Activated CD8-positive, alpha-beta memory T cell treated with anti-CD3 and anti-CD28 coated beads, Interleukin-2, amount 10 ng/mL, durations not matched to agents 7 days and 5 days (primary cell): ENCODE measurements at places on chromosomes 2 and 18. TPM values are rescaled to one million over a fixed set of nuclear protein-coding genes. Genes with fewer than 3 reads are reported as not detected.

Gene MEP1B
- 0.20 TPM for total RNA-seq

DNA sequence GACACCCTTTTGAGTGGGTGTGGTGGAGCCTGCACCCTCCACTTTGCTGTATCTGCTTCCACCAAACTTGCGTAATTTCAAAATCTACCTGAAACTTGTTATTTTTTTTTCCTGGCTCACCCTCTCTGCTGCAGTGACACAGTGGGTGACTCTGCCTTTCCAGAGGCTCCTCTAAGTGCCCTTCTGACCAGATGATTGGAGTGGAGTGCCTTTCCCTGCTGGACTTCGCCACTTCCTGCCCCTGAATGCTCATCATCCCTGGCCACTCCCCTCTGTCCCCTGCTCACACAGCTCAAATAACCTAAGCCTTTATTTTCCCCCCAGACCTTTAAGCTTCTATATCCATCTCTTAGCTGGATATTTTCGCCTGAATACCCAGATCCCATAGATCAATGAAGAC lies 777.5 kb upstream of the ID2 start:
- no peak for DNase-seq
- no peak overlapping the region for H3K27ac ChIP-seq
- H3K27me3 ChIP-seq = no peaks in the 10 kb centered on the region
- no peak overlapping the region for H3K4me3 ChIP-seq

Gene LBX2
- 2.4 TPM for total RNA-seq

Gene CLEC4F
- total RNA-seq = not detected

Gene DNER
- not detected for total RNA-seq

GRCh38 chr18:4636967-4637366 lies 181.9 kb upstream of the DLGAP1 start:
- H3K4me1 ChIP-seq = no peaks in the 10 kb centered on the region
- DNase-seq = no peak
- H3K4me3 ChIP-seq = no peak overlapping the region
- H3K27ac ChIP-seq = no peak overlapping the region
- no peaks in the 10 kb centered on the region for H3K36me3 ChIP-seq
- no peaks in the 10 kb centered on the region for H3K27me3 ChIP-seq

Gene PLCD4
- 0.30 TPM for total RNA-seq

DNA sequence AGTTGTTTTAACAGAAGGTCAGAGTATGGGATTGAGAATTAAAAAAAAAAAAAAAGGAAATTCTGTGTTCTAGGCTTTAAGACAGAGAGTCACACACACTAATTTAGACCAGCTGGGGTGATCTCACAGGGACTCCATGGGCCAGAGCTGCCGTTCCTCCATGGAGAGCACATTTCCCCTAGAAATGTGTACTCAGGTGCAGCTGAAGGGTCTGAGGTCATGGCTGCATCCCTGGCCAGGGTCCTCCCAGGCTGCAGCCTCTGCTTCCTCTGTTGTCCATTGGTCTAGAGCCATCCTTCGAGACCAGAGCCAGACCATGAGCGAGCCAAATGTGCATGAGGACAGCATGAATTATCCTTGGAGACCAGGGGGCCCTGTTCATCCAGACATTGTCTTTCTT lies 190.1 kb upstream of the TNP1 start:
- no peak overlapping the region for H3K4me3 ChIP-seq
- no peak for DNase-seq
- H3K36me3 ChIP-seq = no peaks in the 10 kb centered on the region
- H3K4me1 ChIP-seq = no peaks in the 10 kb centered on the region
- peaks cover 6% of the 10 kb centered on the region for H3K27me3 ChIP-seq
- H3K27ac ChIP-seq = no peak overlapping the region

Gene MAPRE3
- total RNA-seq = 1.3 TPM

- DNase-seq = no peak
- H3K27ac ChIP-seq = no peak overlapping the region
- no peaks in the 10 kb centered on the region for H3K4me1 ChIP-seq
- H3K36me3 ChIP-seq = no peaks in the 10 kb centered on the region
Measured at GRCh38 chr18:33375829-33376228, 64.7 kb downstream of the CCDC178 start.

DNA sequence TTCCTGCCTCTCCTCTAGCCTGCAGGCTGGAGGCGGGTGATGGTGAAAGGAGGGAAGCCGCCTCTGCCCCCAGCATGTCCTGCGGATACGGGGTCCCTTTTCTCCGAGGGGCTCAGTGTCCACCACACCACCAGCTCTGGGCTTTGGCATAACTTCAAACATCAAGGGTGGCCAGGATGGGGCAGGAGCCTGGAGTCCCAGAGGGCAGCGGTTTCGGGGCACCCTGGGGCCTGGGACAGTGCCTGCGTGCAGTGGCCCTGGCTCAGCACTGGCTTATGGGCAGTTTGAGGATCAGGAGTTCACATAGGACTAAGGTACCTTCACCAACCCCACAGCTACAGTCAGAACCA lies 85.5 kb upstream of the GPC1 start:
- no peaks in the 10 kb centered on the region for H3K36me3 ChIP-seq
- H3K27me3 ChIP-seq = peaks cover 4% of the 10 kb centered on the region

DNA sequence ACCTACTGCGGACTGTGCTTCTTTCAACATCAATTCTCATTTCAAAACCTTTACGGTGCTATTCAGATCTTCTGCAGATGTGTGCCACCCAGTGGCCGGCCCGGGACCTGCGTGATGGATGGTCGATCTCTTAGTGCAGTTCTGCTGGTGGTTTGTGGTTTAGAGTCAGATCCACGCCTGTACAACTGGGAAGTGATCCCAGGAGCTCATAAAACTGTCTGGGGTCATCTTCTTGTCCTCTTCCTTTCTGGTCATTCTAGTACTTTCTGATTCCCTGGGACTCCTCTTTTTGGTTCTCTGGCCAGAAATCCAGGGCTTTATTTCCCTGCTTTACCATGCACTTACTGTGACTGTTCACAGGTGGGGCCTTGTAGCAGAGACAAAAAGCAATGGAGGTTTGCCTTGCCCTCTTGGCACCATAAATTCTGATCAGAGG lies 15.8 kb upstream of the SELENOI start:
- no peak overlapping the region for H3K4me3 ChIP-seq
- H3K36me3 ChIP-seq = no peaks in the 10 kb centered on the region
- H3K4me1 ChIP-seq = peaks cover 38% of the 10 kb centered on the region
- peak; percentile 92 for DNase-seq
- no peaks in the 10 kb centered on the region for H3K27me3 ChIP-seq

Gene TUBB8B
- total RNA-seq = not detected

Gene HEATR5B
- total RNA-seq = 14.8 TPM

DNA sequence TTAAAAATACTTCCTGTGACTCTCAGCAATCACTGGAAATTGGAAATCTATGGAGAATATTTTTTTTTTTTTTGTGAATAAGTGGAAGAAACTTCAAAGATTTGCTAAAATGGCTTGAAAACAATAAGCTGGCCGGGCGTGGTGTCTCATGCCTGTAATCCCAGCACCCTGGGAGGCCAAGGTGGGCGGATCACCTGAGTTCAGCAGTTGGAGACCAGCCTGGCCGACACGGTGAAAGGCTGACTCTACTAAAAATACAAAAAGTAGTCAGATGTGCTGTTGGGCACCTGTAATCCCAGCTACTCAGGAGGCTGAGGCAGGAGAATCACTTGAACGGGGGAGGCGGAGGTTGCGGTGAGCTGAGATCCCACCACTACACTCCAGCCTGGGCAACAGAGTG lies 155.5 kb upstream of the CAVIN2 start:
- no peaks in the 10 kb centered on the region for H3K36me3 ChIP-seq
- H3K27ac ChIP-seq = no peak overlapping the region
- H3K27me3 ChIP-seq = peaks cover 12% of the 10 kb centered on the region
- no peak for DNase-seq
- H3K4me3 ChIP-seq = no peak overlapping the region
- H3K4me1 ChIP-seq = no peaks in the 10 kb centered on the region

Gene USP37
- 37.6 TPM for total RNA-seq

GRCh38 chr2:181142514-181142913 lies 162.1 kb downstream of the UBE2E3 start:
- DNase-seq = no peak
- no peaks in the 10 kb centered on the region for H3K27me3 ChIP-seq
- H3K4me1 ChIP-seq = peaks cover 82% of the 10 kb centered on the region
- H3K36me3 ChIP-seq = peaks cover 23% of the 10 kb centered on the region
- H3K4me3 ChIP-seq = peak overlapping the region; percentile 70

- no peaks in the 10 kb centered on the region for H3K27me3 ChIP-seq
Measured at GRCh38 chr2:117330641-117331040, 483.9 kb upstream of the DDX18 start.

GRCh38 chr18:44258576-44258975 lies 422.1 kb upstream of the SETBP1 start:
- H3K4me1 ChIP-seq = no peaks in the 10 kb centered on the region
- no peak overlapping the region for H3K27ac ChIP-seq
- DNase-seq = no peak
- H3K27me3 ChIP-seq = no peaks in the 10 kb centered on the region
- H3K4me3 ChIP-seq = no peak overlapping the region

DNA sequence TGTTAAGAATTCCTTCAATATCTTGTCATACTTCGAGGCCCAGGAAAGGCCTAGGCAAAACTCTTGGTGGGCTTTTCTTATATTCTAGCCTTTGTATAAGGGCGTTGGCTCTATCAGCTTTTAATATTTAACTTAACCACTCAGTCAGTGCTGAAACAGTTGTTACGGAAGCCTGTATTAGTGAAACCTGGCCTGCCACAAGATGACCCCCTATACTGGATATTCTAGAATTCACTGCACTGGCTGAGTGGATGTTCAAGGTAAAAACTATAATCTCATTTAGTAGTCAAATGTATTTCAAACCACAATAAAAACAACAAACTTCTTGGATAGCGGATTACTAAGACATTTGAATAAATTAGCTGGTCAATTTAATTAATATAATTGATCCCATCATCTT lies 91.7 kb upstream of the HNMT start:
- no peak overlapping the region for H3K4me3 ChIP-seq
- H3K27me3 ChIP-seq = peaks cover 12% of the 10 kb centered on the region
- no peak overlapping the region for H3K27ac ChIP-seq
- no peaks in the 10 kb centered on the region for H3K4me1 ChIP-seq
- H3K36me3 ChIP-seq = no peaks in the 10 kb centered on the region
- DNase-seq = no peak

GRCh38 chr18:2932247-2933181 lies 80.4 kb downstream of the LPIN2 start:
- H3K27ac ChIP-seq = peak overlapping the region; percentile 76
- H3K4me1 ChIP-seq = peaks cover 29% of the 10 kb centered on the region
- DNase-seq = no peak
- H3K27me3 ChIP-seq = no peaks in the 10 kb centered on the region
- peak overlapping the region; percentile 10 for H3K4me3 ChIP-seq

Gene GALNT13
- not detected for total RNA-seq

DNA sequence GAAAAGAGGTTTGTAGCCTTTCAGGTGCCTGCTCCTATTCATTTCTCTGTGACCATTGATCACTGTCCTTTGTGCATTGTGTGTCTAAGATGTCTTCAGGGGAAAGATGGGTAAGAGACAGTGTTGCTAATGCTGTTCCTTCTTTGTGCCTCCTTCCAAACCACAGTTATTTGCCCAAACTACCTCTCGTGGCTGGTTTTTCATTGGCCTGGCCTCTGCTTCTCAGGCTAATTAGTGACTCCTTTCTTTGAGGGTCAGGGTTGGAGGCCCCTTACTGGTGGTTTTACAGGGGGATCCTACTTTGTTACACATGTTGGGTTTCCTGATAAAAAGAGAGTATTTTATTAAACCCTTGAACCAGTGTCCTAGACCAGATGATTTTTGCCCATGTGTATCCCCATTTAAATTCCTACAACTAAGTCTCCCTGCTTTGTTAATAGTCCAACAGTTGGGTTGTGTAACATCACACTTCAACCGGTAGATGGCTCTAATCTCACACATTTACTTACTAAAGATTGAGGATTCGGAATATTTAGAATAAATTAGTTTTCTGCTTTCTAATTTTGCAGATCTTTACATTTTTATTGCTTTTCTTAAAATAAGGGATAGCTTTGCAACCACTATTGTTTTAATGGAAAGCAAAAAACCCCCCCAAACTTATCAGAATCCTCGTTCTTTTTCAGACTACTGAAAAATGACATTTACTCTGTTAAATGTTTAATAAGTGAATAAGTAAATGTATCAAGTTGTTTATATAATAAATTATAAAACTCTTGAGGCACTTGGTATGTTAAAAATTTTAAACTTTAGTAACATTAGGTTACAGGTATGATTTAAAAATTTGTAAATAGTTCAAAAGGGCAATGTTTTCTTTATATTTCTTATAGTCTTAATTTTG lies 2.4 kb downstream of the MARS2 start:
- DNase-seq = no peak
- H3K4me3 ChIP-seq = peak overlapping the region; percentile 83
- H3K36me3 ChIP-seq = peaks cover 34% of the 10 kb centered on the region
- H3K27ac ChIP-seq = peak overlapping the region; percentile 20
- no peaks in the 10 kb centered on the region for H3K27me3 ChIP-seq

DNA sequence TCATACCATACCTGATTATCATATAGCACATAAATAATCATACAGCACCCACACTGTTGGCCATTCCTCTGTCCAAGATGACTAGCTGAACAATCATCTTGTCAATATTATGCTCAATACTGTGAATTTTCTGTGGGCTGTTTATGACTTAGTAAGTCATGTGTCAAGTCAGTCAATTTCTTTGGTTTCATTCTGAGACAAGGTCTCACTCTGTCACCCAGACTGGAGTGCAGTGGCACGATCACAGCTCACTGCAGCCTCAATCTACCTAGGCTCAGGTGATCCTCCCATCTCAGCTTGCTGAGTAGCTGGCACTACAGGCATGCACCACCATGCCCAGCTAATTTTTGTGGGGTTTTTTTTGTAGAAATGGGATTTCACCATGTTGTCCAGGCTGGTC lies 5.7 kb downstream of the MCM6 start:
- DNase-seq = peak; percentile 47
- H3K4me1 ChIP-seq = peaks cover 66% of the 10 kb centered on the region
- no peaks in the 10 kb centered on the region for H3K27me3 ChIP-seq

- H3K27ac ChIP-seq = peak within 1 kb of the TSS; percentile 83
- peak; percentile 79 for DNase-seq
- peaks cover 7% of the 10 kb centered on the region for H3K36me3 ChIP-seq
- peaks cover 68% of the 10 kb centered on the region for H3K4me1 ChIP-seq
Measured at GRCh38 chr2:85409845-85410583, at the start of gene CAPG. TSS of gene CAPG (minus strand) at chr2:85410366. CDS start at chr2:85402145, 8,221 bp downstream.

Gene SCYGR4
- total RNA-seq = not detected

GRCh38 chr2:48395658-48396057 lies 134.3 kb upstream of the STON1 start:
- peaks cover 3% of the 10 kb centered on the region for H3K27me3 ChIP-seq
- H3K4me1 ChIP-seq = peaks cover 6% of the 10 kb centered on the region
- DNase-seq = no peak
- H3K27ac ChIP-seq = peak overlapping the region; percentile 44
- H3K36me3 ChIP-seq = no peaks in the 10 kb centered on the region

GRCh38 chr18:10530852-10531251 lies 5.0 kb downstream of the NAPG start:
- H3K36me3 ChIP-seq = peaks cover 17% of the 10 kb centered on the region
- H3K4me1 ChIP-seq = peaks cover 37% of the 10 kb centered on the region
- no peak overlapping the region for H3K4me3 ChIP-seq
- H3K27me3 ChIP-seq = no peaks in the 10 kb centered on the region
- H3K27ac ChIP-seq = peak overlapping the region; percentile 83

DNA sequence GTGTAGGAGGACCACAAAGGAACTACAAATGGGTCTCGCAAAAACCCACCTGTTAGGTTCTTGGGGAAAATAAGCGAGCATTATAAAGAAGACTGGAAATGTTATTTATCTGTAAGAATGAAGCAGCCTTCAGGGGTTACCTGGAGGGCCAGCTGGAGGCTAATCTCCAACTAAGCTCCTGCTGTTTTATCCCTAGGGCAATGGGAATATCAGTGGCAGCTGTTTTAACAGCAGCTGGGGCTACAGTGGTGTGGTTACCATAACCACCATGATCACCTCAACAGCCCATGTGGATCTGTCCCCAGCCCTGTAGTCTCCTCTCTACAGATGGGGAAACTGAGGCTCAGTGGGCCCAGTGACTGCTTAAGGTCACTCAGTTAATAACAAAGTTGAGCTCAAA lies 108.1 kb downstream of the FTCDNL1 start:
- no peak overlapping the region for H3K27ac ChIP-seq
- DNase-seq = no peak
- H3K4me3 ChIP-seq = no peak overlapping the region
- peaks cover 24% of the 10 kb centered on the region for H3K27me3 ChIP-seq
- no peaks in the 10 kb centered on the region for H3K36me3 ChIP-seq
